ENCODE measurements at places on chromosomes 12 and 14.

- no peak for DNase-seq
These were observed 4.1 kb downstream of the PELI2 start for GRCh38 chr14:56122301-56122700.

DNA sequence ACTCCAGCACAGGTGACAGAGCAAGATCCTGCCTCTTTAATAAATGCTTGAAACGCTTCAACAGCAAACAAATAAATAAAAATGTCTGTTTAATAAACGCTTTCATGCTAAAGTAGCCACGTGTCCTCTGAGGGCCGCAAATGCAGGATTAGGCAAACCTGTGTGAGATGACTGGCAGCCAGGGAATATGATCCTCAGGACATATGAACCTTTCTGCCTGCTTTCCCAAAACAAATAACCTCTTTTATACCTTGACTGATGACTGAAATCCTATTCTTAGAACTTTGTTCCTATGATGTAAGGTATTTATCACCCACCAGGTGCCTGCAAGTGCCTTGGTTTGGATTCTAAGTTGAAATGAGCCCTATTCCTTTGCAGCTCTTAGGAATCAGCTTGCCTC is 14.5 kb upstream of the FLVCR2 start:
- no peak for DNase-seq

- DNase-seq: no peak
These were observed 33.7 kb upstream of the PPP2R5C start for GRCh38 chr14:101727611-101728366.

DNA sequence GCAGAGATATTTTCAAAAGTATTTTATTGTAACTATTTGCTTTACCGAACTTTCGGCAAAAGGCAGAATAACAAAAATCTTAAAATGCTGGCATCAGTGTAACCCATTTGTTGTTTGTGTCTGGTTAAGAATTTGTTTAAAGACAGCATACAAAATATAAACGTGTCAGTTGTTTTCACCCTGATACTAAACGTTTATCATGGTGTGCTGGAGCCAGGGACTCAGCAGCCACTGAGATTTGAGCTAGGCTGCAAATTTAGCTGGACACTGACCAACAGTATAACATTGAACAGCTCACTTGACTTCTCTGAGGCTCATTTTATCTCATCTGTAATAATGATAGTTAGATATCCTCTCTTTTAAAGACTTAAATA is 183.7 kb downstream of the TMTC3 start:
- DNase-seq: no peak

DNA sequence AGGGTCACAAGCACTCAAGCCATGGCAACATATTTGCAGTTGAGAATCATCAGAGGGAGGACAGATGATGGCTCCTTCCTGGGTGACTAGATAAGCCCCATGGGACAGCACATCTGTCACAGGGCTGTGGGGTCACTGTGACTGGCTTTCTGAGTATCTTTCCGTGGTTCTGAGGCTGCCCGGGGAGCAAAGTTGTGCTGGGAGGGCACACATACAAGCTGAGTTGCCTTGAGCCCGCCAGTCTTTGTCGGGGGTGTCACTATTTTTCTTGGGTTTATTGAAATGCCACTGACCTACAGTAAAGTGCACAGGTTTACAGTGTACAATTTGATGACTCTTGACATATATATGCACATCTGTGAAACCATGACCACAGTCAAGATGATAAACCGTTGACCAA is 17.2 kb upstream of the KIF26A start:
- DNase-seq: no peak

DNA sequence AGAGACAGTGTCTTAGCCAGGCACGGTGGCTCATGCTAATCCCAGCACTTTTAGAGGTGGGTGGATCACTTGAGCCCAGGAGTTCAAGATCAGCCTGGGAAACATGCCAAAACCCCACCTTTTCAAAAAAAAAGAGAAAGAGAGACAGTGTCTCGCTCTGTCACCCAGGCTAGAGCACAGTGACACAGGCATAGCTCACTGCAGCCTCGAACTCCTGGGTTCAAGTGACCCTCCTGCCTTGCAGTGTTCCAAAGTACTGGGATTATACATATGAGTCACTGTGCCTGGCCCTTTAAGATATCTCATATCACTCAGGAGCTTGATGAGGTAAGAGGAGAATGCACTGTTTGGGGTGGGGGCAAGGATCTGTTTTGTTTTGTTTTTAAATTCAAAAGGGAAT is 48.1 kb upstream of the LTBP2 start:
- DNase-seq: no peak

GRCh38 chr12:103944964-103945363 is 14.8 kb downstream of the HSP90B1 start:
- no peak for DNase-seq
